ENCODE measurements at places on chromosomes 4 and X. TPM values are rescaled to one million over a fixed set of nuclear protein-coding genes. Genes with fewer than 3 reads are reported as not detected.

RAPGEF2 gene
- 11.5 TPM for polyA plus RNA-seq

GAGE1 gene
- polyA plus RNA-seq, result not detected

DAPP1 gene
- polyA plus RNA-seq, result 0.34 TPM

SLC10A6 gene
- 0.05 TPM for polyA plus RNA-seq

ELK1 gene
- 79.5 TPM for polyA plus RNA-seq

CLCN5 gene
- 1.4 TPM for polyA plus RNA-seq

RBM46 gene
- 0.08 TPM for polyA plus RNA-seq

DNA sequence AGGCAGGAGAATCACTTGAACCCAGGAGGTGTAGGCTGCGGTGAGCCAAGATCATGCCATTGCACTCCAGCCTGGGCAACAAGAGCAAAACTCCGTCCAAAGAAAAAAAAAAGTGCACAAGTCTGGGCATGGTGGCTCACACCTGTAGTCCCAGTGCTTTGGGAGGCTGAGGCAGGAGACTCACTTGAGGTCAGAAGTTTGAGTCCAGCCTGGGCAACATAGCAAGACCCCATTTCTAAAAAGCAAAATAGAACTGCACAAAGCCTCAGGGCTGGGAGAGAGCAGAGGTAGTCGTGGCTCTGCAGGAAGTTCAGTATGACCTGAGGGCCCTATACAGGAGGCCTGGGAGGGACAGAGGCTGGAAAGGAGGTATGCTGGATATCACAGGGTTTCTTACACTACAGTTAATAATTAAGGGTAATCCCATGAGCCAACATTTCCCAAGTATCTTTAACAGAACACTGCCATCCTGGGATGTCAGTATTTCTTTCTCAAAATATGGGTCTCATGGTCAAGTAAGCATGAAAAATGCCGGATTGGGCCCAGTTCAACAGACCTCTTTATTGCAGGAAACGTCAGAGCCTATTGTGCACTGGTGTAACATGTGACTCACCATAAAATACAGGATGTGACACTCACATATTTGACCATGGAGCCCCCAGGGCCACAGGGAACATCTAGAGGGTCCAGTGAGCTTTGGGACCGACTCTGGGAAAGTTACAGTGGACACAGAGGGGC, 37.8 kb downstream of the ACSL1 start:
- no peak for DNase-seq

DNA sequence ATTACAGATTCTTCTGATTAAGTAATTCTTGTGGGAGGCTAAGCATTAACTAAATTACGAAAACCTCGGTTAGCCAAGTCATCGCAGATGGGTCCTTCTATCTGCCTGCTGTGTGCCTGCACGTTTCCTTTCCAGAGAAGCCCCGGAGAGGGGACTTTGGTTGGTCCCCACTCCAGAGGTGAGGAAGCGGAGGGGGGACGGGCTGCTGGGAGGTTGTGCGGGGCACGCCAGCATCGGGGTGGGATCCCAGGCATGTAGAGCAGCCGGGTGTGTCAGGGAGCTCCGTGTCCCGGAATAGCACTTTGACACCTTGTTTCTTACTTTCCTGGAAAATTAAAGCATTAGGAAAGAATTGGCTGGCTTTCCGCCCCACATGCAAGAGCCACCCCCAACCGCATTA, 26.6 kb downstream of the PIGG start:
- no peak for DNase-seq

GRCh38 chr4:69649629-69650028, 3.4 kb downstream of the UGT2A1 start:
- DNase-seq, result no peak

- peak; percentile 36 for DNase-seq
Measured at GRCh38 chr4:158810487-158811215, 41.8 kb downstream of the FNIP2 start.

- no peak for DNase-seq
Measured at GRCh38 chr4:156538210-156538609, 433.4 kb downstream of the PDGFC start.

DNA sequence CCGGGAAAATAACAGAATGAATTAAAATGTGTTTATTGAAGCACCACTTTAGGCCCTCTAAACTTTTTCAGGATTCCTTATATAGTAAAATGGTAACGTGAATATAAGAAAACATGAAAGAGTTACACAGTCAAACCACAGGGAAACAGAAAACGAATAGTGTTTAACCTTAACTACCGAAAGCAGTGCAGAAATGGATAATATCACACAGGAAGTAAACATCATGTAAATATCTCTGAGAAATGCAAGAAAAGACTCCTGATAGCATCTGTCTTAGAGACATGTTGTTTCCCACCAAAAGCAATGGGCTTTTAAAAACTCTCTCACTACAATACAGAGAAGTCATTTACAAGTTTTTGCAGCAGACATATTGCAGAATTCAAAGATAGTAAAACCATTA, 323.9 kb upstream of the CXXC4 start:
- no peak for DNase-seq

DNA sequence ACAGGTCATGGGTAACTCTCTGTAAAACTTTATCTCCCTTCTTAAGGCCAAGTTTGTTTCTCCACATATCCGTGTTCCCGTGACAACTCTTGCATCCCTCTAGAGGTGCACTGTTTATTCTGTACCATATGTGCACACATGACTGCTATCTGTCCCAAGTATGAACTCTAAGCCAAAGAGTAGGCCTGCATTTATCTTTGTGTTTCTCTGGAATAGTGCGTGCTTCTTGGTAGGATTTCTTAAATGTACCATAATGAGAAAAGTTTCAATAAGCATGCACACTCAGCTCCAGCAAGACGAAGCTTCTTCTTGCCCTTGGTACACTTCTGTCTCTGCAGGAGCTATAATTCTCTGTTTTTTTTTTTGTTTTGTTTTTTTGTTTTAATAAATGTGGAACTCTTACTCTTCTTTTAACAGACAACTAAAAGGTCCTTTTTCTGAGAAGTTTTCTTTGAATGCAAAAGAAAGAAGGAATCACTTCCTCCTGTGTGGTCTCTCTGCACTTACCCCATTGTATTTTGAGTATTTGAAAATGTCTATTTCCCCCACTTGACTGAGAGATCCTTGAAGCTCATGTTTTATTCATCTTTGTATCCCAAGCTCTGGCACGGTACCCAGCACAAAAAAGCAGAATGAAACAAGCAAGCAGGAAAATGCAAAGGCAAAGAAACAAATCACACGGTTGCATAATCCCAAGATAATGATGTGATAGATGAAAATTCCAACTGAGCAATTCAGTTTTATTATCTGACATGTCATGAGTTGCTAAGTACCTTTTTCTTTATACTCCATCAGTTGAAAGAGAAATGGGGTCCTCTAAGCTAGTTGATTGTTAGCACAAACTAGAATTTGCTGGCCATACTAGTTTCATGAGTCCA, 521.9 kb upstream of the BOD1L1 start:
- DNase-seq, result no peak

DNA sequence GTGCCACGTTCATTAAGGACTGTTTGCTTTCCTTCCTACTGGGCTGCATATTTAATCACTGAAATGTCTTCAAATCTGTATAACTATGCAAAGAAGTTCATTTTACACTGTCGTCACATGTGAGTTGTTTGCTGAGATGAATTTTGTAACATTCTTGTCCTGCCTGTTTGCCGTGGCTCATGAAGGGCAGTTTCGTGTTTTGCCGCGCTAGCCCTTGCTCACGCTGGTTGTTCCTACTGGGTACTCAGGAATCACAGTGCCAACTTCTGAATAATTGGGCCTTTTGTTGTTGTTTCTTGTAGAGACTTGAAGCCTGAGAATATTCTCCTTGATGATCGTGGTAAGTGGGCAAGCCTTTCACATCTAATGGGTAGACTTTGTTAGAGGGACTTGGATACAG, 52.2 kb downstream of the HTT-AS start:
- no peak for DNase-seq

GRCh38 chr4:176729489-176729888, 63.2 kb downstream of the VEGFC start:
- no peak for DNase-seq

GRCh38 chr4:109462802-109463201, 29.2 kb downstream of the SEC24B start:
- no peak for DNase-seq

GRCh38 chr4:143346206-143346605, 9.5 kb downstream of the GAB1 start:
- no peak for DNase-seq

GRCh38 chr4:153773236-153773690, 13.4 kb upstream of the RNF175 start:
- DNase-seq, result no peak

GRCh38 chr4:119663160-119663788, 34.7 kb upstream of the PDE5A start:
- DNase-seq, result no peak

- DNase-seq, result no peak
Measured at GRCh38 chr4:145524552-145524951, 42.9 kb downstream of the SMAD1 start.

GRCh38 chr4:183291070-183291469, 29.0 kb downstream of the CLDN22 start:
- no peak for DNase-seq

DNA sequence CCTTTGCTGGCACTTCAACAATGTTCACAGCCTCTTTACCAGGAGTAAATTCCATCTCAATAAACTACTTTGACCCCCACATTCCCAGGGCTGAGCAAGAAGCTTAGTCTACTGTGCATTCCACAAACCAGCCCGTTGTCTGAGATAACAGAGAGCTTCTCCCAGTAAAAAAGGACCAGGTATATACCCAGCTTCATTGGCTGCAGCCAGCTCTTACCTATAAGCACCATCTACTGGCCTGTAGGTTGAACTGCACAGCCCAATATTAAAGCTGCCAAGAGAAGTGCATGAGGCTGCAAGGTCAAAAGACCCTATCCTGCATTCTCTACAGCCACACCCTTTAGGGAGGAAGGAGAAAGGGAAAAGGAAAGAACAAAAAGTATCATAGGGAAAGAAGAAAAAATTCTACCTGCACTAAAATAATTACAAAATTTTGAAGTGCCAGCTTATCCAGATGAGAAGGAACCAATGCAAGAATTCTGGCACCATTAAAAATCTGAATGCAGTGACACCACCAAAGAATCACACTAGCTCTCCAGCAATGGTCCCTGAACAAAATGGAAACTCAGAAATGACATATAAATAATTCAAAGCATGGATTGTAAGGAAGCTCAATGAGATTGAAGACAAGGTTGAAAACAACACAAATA, 45.7 kb upstream of the INTU start:
- no peak for DNase-seq

DNA sequence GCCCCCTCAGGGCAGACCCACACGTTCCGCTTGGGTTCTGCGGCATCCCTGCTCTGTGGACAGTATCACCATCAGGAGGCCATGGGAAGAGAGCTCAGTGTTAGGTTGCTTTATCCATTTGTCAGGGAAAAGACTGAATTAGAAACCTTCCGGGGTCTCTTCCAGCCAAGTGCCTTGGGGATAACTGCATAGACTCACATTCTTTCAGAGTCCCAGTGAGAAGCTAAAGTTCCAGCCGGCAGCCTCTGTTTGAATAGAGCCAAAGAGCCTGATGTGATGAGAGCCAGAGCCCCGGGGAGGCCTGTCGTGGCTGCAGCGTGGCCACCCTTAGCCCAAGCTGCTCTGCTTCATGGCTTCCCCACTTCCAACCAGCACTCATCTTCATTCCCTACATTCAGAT, 85.2 kb downstream of the FHDC1 start:
- no peak for DNase-seq

DNA sequence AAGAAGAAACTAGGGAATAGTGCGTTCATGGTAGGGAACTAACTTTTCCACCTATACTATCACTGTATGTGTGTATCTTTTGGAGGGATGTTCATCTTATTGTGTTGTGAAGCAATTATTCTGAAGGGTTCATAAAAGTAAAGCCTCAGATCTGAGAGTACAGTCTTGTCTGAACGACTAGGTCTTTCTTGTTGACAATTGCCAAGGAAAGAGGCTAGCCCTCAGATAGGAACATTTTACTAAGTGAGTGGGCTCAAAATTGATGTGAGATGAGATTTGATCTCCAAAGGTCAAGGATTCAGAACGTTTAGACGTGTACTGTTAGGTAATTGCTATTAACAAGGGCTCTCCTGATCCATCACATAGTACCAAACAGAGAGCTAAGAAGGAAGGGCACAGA, 15.2 kb upstream of the CNOT6L start:
- no peak for DNase-seq

GRCh38 chrX:17944833-17945497, 83.9 kb upstream of the RAI2 start:
- no peak for DNase-seq

DNA sequence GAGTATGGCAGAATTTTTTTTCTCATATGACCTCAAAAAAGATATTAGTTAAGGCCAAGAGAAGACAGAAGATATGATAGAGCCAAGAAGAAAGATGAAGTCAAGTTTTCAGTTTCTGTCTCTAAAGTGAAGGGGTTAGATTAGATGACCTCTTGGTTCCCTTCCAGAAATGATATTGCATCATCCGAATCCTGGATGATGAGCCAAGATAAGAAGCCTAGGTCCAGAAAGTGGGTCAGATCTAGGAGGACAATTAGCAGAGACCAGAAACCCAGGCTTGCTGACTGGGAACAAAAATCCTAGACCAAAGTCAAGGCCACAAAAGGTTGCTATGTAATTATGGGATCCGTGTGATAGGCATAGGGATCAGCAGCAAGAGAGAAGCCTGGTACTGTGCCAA, 20.2 kb downstream of the SATL1 start:
- DNase-seq, result no peak

- DNase-seq, result no peak
Measured at GRCh38 chr4:179880756-179881155, 2362.4 kb upstream of the TENM3 start.

DNA sequence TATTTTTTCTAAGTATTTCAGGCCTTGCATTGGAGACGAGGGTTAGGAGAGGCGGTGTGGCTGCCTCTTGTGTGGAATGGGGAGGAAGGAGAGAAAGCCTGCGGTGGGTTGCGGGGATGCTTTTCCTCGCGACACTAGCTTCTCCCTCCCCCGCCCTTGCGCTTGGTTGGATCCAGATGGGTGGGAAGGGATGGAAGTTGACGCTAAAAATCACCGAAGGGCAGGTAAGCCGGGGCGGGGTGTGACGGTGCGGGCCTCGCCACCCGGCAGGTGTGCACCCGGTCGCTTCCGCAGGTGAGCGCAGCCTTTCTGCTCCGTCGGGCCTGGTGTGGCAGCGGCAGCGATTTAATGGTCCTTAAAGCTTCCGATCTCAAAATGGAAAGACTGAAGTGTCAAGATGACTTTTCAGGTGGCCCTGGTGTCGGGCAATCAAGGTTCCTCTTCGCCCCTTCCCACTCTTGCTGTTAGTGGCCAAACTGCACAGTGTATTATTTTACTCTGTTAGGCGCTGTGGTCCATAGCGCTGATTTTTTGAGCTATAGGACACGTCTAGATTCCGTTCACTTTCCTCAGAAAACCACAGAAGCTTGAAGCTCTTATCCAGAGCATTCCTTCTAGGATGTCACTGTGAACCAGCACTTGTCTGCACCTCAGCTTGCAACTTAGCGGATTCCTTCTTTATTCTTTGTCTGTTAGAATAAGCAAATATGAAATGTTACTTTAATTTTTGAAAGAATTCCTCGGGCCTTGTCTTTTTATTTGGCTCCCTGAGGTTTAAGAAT, 765 bp downstream of the ENOPH1 start:
- DNase-seq, result peak; percentile 51
